ENCODE measurements at places on chromosomes 6 and 20.

DNA sequence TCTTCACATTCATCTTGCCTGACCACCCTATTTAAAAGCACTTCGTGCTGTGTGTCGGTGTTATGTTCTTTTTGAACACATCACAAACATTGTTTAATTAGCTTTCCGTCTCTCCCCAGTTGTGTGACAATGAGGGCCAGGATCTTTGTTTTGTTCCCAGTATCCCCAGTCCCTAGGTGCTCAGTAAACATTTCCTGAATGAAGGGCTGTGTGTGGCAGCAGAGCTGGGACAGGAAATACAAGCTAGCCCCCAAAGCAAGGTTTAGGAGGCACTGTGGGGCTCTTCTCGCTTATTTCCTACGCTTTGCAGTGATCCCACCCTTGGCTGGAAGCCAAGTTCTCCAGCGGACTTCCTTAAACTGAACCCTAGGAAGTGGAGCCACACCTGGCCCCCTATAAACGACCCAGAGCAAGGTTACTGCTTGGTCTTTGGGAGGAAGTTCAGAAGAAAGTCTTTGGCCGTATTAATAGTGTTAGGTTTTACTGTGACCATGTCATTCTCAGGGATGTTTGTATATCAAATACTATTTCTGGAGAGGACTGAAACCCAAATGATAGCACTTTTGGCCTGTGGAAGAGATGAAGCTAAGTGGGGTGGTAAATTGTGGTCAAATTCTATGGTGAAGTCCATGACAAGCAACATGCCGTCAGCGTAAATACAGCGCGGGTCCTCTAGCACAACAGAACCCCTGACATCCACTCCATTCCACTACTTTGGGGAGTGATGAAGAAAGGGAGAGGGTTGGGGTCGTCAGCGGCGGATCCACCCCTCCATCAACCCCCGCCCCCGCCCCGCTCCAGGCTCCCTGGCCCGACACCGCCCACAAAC, 570 bp upstream of the FANCE start:
- no peak for DNase-seq

DNA sequence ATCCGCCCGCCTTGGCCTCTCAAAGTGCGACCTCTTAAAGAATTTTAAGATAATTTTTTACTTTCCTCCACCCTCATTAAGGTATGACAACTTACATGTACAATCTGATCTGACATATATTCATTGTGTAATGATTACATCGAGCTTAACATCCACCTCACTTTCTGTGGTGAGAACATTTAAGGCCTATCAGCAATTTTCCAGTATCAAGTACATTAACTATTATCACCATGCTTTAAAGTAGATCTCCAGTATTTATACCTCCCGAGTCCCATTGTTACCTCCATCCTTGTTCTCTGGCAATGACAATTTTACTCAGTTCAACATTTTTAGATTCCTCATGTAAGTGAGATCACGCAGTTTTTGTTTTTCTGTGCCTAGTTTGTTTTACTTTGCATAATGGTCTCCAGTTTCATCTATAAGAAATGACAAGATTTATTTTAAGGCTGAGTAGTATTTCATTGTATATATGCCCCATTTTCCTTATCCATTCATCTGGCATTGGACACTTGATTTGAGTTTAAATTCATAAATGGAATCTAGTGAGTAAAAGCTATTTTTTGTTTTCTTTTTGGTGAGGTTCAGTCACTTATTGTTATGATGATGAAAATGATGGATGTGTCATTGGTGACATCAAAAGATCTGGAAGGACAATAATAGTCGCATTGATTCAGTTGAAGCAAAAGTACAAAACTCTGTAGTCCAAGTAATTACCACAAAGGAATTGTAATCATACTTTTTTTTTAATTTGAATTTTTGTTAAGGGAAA, 87.0 kb downstream of the OR2B2 start:
- DNase-seq = no peak

DNA sequence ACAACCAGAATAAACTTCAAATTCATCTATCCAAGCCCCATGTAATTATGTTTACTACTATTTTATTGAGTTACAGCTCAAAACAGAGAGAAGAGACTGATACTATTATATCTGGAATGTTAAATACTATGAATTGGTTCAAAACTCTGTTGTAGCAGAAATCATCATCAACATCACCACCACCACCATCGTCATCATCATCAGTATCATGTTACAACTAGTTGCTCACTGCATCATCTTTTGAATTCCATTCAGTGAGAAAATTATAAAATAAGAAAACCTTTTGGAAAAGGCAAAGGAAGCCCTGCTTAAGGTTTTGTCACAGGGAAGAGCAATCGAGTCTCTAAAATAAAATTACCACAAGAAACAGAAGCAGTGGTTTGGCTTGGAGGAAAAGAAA, 36.2 kb upstream of the THEMIS start:
- no peak for DNase-seq

- DNase-seq = no peak
Measured at GRCh38 chr6:8213995-8214394, 111.6 kb upstream of the EEF1E1 start.

GRCh38 chr6:105909106-105909505, 177.0 kb upstream of the PRDM1 start:
- DNase-seq = no peak

- DNase-seq = no peak
Measured at GRCh38 chr6:12024699-12025434, 12.8 kb downstream of the HIVEP1 start.

DNA sequence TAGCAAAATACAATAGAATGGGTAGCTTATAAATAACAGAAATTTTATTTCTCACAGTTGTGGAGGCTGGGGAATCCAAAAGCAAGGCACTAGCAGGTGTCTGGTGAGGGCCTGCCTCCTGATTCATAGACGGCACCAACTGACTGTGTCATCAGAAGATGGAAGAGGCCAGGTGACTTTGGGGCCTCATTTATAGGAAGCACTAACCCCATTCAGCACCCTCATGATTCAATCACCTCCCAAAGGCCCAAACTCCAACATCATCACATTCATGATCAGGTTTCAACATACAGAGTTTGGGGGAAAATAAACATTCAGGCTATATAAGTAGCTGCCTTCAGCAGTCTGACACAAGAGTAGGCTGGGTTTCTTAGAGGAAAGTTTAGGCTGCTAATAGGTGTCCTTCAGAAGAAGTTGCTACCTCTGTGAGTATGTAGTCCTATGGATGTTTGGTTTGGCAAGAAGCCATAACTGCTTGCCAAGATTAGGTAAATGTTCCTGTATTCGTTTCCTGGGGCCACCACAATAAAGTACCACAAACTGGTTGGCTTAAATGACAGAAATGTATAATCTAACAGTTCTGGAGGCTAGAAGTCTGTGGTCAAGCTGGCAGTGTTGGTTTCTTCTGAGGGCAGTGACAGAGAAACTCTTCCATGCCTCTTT, 48.8 kb downstream of the NT5E start:
- no peak for DNase-seq

DNA sequence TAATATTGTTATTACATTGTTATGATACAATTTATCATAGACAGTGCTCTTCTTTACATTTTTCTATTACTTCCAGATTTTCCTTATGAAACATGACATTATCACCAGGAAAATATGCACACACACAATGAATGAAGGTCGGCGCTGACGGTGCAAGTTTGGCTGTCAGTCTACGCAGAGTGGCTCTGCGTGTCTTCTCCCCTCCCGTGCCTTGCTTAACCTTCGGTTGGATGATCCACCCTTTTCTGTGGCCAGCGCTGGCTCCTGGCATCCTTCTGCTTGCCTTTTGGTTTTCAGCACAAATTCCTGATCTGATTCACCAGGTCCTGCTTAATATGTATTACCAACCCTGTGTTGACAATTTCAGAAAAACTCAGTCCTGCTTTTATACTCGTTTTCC, 157.4 kb downstream of the TSHZ2 start:
- no peak for DNase-seq

GRCh38 chr6:129307845-129308244, 402.1 kb downstream of the ARHGAP18 start:
- DNase-seq = no peak

DNA sequence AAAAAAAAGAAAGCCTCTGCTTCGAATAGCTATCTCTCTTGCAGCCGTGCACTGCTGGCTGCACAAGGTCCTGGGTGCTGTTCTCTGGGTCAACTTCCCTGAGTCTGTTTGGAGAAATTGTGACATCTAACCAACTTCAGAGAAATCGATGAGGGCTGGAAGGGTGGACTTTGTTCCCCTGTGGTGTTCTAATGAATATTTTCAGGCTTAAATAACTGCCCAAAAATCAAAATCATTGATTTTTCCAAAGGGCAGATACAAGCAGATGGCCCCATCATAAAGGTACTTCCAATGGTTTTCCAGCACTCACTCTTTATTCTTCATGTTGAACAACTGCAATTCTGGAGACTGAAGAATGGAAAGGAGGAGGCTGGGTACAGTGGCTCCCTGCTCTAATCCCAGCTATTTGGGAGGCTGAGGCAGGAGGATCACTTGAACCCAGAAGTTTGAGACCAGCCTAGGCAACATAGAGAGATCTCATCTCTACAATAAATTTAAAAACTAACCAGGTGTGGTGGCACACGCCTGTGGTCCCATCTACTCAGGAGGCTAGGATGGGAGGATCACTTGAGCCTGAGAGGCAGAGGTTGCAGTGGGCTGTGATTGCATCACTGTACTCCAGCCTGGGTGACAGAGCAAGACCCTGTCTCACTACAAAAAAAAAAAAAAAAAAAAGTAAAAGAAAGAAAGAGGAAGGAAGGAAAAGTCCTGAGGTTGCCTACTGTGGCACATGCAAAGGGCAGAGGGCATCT, 59.1 kb downstream of the FOXA2 start:
- DNase-seq = no peak

GRCh38 chr6:113347436-113347835, 509.7 kb upstream of the MARCKS start:
- no peak for DNase-seq

DNA sequence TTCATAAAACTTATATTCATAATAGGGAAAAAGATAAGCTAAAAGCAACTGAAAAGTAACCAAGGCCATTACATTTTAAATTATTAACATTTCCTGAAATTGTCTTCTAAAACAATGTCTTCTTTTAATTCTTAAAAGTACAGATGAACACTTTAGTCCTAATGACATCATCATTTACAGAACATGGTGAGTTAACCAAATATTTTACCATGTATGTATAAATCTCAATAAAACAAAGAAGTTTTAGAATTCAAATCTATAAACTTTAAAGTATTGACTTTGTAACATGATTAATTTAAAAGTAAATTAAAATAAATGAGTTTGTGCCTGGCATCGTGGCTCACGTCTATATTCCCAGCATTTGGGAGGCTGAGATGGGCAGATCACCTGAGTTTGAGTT, 125.9 kb upstream of the PRSS16 start:
- DNase-seq = no peak

DNA sequence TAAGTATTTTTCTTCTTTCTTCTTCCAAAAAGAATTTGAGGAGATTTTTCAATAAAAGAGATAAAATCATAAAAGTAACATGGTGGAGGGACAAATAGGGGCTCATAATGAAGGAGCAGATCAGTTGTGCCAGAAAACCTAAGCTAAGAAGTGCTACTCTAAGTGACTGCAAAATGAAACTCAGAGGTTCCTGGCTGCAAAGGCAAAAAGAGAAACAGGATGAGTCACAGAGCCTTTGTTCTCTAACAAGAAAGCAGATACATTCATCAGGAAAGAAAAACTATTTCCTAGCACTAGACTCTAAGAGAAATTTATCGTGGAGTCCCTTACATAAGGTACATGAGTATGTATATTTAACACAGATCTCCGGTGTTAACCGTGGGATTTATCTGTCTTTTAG, 49.8 kb downstream of the TSHZ2 start:
- DNase-seq = no peak

DNA sequence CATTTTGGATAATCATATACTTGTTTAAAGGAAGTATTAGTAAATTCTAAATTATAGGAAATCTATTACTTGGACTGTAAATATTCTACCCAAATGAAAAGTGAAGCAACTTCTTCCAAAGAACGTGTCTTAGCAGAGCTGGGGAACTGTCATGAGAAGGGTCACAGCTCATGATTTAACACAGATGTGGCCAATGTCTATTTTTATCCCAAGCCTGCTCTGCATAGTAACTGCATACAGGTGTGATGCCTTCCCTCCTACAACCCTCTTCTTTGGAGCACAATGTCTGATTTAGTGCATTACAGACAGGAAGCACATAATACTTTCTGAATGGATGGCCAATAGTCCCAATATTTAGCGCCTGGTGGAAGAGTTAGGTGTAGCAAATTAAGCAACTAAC, 138.7 kb upstream of the THEMIS start:
- no peak for DNase-seq

- DNase-seq = no peak
Measured at GRCh38 chr20:57387945-57388371, 3.2 kb upstream of the RBM38 start.

GRCh38 chr6:53151676-53152075, 3.0 kb upstream of the GCM1 start:
- no peak for DNase-seq

Data from esophagus squamous epithelium (tissue), 5 donors.